Activated CD4-positive, alpha-beta memory T cell treated with anti-CD3 and anti-CD28 coated beads, Interleukin-2, amount 10 ng/mL, durations not matched to agents 7 days and 5 days (primary cell): ENCODE measurements at places on chromosomes 12 and 14.

DNA sequence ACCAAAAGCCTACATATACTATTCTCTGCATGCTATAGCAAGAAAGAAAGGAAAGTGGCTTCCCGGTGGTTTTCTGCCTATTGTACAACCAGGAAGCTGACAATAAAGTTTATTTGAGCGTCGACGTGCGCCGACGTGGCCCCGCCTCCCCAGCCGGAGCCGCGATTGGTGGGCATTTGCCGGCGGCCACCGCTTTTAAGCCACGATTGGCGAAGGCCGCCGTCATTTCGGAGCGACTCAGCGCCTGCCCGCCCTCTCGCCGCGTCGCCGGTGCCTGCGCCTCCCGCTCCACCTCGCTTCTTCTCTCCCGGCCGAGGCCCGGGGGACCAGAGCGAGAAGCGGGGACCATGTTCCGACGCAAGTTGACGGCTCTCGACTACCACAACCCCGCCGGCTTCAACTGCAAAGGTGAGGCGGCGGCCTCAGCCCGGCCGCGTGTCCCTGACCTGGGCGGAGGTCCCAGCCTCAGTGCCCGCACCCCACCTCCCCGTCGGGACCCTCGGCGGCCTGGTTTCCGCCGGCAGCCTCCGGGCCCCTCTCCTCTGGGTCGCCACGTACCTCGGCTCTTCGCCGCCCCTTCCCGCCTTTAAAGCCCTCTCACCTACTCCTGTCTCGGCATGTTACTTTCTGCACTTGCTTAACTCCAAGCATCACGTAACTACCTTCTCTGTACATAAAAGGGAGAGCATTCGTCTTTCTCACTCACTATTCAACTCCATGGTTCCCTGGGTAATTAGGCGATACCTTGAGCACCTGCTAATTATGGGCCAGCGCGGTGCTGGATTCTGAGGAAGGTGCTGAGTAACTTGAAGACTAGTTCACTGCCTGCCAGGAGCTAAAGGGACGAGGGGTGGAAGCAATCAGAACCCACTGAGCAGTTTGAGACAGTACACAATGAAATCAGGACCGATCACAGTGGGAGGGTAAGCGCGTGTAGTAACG lies at the start of gene RTRAF:
Gene RTRAF (plus strand): TSS at position 254 of the 942 bp plus-strand sequence. CDS start 94 bp downstream, at position 348.
- peaks cover 38% of the 10 kb centered on the region for H3K4me1 ChIP-seq
- peak within 1 kb of the TSS; percentile 91 for H3K27ac ChIP-seq

GRCh38 chr12:58368001-58368400 lies 426.6 kb downstream of the ATP23 start:
- no peaks in the 10 kb centered on the region for H3K27me3 ChIP-seq
- H3K4me1 ChIP-seq, result no peaks in the 10 kb centered on the region
- H3K4me3 ChIP-seq, result no peak overlapping the region
- no peaks in the 10 kb centered on the region for H3K36me3 ChIP-seq
- no peak for DNase-seq

- H3K27ac ChIP-seq, result peak overlapping the region; percentile 100
- peak overlapping the region; percentile 53 for H3K4me3 ChIP-seq
- peak; percentile 92 for DNase-seq
- H3K27me3 ChIP-seq, result no peaks in the 10 kb centered on the region
- H3K36me3 ChIP-seq, result peaks cover 10% of the 10 kb centered on the region
Measured at GRCh38 chr12:76020281-76020680, 11.3 kb downstream of the PHLDA1 start.

DNA sequence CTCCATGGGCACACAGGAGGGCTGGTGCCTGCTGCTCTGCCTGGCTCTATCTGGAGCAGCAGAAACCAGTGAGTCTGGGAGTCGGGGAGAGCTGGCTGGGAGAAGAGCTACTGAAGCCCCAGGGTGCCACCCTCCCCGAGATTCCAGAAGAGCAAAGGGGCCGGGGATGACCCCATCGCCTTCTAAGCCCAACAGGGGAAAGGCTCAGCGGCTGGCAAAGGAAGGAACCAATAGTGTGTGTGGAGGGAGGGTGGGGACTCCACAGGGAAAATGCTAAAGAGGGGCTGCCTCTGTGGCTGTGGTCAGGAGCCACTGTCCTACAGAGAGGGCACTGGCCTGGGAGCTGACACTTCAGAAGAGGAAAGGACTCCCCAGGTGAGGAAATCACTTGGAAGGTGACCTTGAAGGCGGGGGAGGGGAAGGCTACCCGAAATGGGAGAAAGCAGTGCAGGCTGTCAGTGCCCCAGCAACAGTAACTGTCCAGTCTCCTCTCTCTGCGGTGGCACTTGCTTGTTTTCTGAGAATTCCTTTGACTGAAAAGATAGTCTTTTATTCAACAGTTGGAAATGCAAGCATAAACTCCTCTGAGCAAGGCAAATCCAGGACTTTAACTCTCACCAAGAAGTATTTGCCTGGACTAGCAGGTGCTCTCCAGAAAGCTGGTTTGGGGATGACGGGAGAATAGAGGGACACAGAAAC lies 552 bp downstream of the TAPBPL start:
- H3K4me1 ChIP-seq, result peaks cover 70% of the 10 kb centered on the region
- peak overlapping the region; percentile 99 for H3K4me3 ChIP-seq

DNA sequence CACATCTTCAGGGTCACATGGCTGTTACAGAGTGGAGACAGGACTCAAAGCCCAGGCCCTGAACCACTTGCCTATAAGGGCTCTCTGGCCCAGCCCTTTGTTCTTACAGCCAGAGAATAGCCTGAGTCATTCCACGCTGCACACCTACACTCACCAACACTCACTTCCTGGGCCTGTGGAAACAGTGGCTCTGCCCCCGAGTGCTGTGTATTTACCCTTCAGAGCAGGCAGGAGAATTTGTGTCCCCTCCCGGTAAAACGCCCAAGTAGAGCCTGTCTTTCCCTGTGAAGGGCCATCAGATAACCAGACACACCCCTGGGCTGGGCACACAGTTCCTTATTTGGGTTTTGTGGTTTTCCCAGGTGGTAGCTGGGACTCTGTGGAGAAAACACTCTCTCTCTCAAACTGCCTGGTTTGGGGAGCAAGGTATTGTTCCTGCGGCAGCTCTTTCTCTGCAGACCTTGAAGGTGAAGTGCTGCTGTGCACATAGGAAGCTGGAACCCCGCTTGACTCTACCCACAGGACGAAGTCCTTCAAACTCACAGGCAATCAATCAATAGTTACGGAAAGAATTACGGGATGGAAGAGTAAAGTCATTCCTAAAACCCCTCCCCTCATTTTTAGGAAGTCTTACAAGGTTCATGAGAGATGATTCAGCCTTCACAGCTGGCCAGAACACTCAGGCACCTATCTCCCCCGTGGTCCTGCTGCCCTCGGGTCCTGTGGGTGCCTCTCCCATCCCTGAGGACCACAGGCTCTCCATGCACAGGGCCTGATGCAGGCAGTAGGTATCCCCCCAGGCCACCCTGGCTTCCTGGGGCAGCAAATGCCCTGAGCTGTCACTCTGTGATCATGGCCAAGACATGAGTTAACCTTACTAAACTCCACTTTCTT lies 20.3 kb downstream of the FIGNL2 start:
- H3K27me3 ChIP-seq, result peaks cover 24% of the 10 kb centered on the region
- H3K4me3 ChIP-seq, result no peak overlapping the region
- H3K27ac ChIP-seq, result no peak overlapping the region
- peaks cover 34% of the 10 kb centered on the region for H3K4me1 ChIP-seq

GRCh38 chr14:89702073-89702875 lies 252.3 kb downstream of the EFCAB11 start:
- peaks cover 13% of the 10 kb centered on the region for H3K36me3 ChIP-seq
- no peaks in the 10 kb centered on the region for H3K27me3 ChIP-seq
- peaks cover 28% of the 10 kb centered on the region for H3K4me1 ChIP-seq

- no peak overlapping the region for H3K4me3 ChIP-seq
- H3K4me1 ChIP-seq, result no peaks in the 10 kb centered on the region
- no peak overlapping the region for H3K27ac ChIP-seq
- H3K27me3 ChIP-seq, result peaks cover 6% of the 10 kb centered on the region
Measured at GRCh38 chr12:75596406-75596805, 85.0 kb upstream of the KRR1 start.

- H3K4me1 ChIP-seq, result no peaks in the 10 kb centered on the region
- H3K36me3 ChIP-seq, result no peaks in the 10 kb centered on the region
- DNase-seq, result no peak
- H3K27ac ChIP-seq, result no peak overlapping the region
- H3K27me3 ChIP-seq, result no peaks in the 10 kb centered on the region
Measured at GRCh38 chr14:46661728-46662127, 10.1 kb upstream of the RPL10L start.

- no peak overlapping the region for H3K27ac ChIP-seq
- H3K27me3 ChIP-seq, result no peaks in the 10 kb centered on the region
- DNase-seq, result no peak
- H3K4me1 ChIP-seq, result no peaks in the 10 kb centered on the region
Measured at GRCh38 chr14:29895591-29896083, 32.0 kb downstream of the PRKD1 start.

- no peak for DNase-seq
- H3K4me3 ChIP-seq, result no peak overlapping the region
- no peaks in the 10 kb centered on the region for H3K36me3 ChIP-seq
- no peaks in the 10 kb centered on the region for H3K4me1 ChIP-seq
- H3K27ac ChIP-seq, result no peak overlapping the region
Measured at GRCh38 chr12:13486794-13487193, 290.3 kb downstream of the EMP1 start.

DNA sequence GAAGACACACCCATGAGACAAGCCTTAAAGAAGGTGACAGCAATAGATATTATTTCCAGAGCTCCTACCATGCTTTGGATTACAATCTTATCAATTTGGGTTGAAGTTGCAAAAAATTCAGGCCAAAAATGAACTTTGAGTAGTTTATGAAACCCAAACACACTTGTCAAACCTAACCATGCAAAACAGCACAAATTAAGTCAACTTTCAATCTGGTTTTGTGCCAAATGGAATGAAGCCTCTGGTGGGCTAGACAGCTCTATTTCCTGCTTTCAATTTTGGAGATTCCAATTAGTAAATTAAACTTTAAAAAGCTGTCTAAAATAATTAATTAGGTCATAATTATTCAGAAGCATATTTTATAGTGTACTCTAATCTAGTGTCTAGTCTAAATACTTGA lies 203.4 kb downstream of the SYT1 start:
- H3K27me3 ChIP-seq, result no peaks in the 10 kb centered on the region
- H3K4me3 ChIP-seq, result no peak overlapping the region
- no peaks in the 10 kb centered on the region for H3K4me1 ChIP-seq
- no peak overlapping the region for H3K27ac ChIP-seq
- no peaks in the 10 kb centered on the region for H3K36me3 ChIP-seq
- DNase-seq, result no peak

DNA sequence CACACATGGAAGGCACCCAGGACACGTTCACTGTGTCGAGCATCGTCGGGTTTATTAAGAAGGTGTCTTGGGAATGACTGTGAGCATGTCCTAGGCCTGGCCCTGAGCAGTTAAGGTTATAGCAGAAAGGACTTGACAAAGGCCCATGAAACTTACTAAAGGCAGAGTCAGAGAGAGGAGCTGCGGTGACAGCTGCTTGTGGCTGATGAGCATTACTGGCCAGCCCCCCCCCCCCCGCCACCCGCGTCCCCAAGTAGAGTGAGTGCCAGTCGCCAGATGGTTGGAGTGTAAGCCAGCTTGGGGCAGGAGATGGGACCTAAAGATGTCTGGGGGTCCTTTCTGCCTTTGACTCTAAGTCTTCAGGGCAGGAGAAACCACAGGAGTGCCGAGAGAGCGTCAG lies 169.9 kb downstream of the TSPAN9 start:
- peaks cover 7% of the 10 kb centered on the region for H3K4me1 ChIP-seq
- DNase-seq, result no peak
- no peaks in the 10 kb centered on the region for H3K36me3 ChIP-seq
- no peak overlapping the region for H3K27ac ChIP-seq
- no peak overlapping the region for H3K4me3 ChIP-seq

GRCh38 chr14:105363847-105364708 lies 34.3 kb upstream of the TEX22 start:
- H3K27ac ChIP-seq, result no peak overlapping the region
- H3K36me3 ChIP-seq, result no peaks in the 10 kb centered on the region
- peaks cover 6% of the 10 kb centered on the region for H3K27me3 ChIP-seq

GRCh38 chr14:88364710-88365413 lies 20.6 kb upstream of the SPATA7 start:
- no peak overlapping the region for H3K27ac ChIP-seq
- H3K36me3 ChIP-seq, result no peaks in the 10 kb centered on the region
- no peaks in the 10 kb centered on the region for H3K4me1 ChIP-seq
- DNase-seq, result no peak

DNA sequence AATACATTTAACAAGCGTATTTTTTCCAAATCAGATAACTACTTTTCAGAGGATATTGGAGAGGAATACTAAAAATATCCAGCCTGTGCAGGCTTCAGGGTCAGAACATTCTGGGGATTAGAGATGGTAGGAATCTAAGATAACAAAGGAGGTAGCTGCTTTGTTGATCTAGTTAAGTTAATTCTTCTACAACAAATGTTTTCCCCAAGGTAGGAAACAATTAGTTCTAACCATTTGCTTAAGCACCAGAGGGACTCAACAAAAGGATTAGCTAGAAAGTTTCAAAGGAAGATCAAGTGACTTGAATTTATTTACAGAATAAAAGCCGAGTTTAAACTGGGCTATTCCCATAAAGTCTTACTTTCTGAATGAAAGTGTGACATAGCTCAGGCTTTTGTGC lies 524.2 kb downstream of the TMTC2 start:
- H3K4me3 ChIP-seq, result no peak overlapping the region
- no peaks in the 10 kb centered on the region for H3K27me3 ChIP-seq
- H3K27ac ChIP-seq, result no peak overlapping the region
- H3K4me1 ChIP-seq, result no peaks in the 10 kb centered on the region
- H3K36me3 ChIP-seq, result no peaks in the 10 kb centered on the region
- DNase-seq, result no peak

DNA sequence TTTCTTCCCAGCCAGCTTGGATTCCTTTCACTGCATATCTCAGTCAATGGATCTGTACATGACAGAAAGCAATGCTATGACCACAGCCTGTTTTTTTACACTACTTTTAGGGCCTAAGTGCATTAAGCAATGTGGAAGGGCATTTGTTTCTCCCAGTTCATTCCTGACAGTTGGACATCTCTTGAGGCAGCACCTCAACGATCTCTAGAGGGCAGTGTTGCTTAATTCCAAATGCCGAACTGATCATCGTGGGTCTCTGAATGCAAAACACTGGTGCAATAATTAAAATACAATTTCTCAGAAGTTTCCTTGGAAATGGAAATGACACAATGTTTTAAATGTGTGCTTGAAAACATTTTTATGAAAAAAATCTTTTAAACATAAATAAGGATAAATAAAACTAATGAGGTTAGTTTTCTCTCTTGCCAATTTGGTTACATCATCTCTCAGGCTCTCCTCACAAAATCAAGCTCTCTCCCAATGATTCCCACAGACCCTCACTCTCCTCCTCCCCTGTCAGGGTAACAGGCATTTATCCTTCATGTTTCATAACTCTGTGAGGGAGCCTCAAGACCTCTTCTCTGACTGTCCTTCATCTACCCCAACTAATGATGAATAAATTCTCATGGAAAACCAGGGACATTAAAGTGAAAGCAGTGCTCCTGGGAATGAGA lies 192.4 kb upstream of the SLC16A7 start:
- no peaks in the 10 kb centered on the region for H3K27me3 ChIP-seq
- H3K4me3 ChIP-seq, result no peak overlapping the region
- no peak overlapping the region for H3K27ac ChIP-seq
- peaks cover 12% of the 10 kb centered on the region for H3K4me1 ChIP-seq
